Stimulated activated CD8-positive, alpha-beta memory T cell treated with anti-CD3 and anti-CD28 coated beads, Interleukin-7, amount 100 ng/mL, for 4 hours (primary cell): ENCODE measurements at places on chromosomes 16 and 17.

- no peak for DNase-seq
Measured at GRCh38 chr16:50559342-50559741, 11.1 kb downstream of the NKD1 start.

DNA sequence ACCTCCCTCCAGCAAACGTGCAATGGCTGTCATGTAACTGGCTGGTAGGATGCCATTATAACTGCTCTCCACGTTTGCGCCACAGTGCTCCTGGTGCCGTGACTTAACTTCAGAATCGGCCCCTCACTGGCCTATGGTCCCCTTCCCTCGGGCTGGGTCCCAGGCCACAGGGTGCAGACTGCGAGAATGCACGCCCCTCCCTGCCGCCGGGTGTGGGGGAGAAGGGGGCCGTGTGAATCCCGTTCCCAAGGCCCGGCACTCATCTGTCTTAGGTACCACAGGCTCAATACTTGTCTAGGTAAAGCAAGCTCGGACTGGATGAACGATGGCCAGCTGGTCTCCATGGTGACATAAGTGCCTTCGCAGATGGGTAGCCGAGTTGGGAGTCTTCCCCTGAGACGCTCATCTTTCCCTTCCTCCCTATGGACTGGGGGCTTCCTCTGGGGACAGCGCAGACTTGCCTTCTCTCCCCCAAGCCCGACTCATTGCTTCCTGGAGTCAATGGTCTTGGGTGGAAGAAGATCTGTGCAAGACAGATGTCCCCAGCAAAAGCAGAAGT is 37.8 kb downstream of the TIMM22 start:
- DNase-seq = no peak

DNA sequence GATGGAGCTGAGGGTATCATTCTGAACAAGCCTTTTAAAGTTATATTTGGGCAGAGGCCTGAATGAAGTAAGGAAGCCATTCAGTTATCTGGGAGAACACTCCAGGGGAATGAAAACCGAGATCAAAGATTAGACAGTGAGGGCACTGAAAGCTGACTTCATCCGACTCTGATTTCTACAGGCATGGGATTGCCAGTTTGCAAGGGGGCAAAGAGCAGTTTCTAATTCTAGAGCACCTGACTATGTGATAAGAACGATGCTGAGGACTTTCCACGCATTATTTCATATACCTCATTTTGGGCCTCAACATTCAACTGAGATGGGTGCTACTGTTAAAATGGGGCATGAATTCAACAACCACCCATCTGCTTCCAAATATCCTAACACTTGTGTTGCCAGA is 135.7 kb downstream of the CDK5R1 start:
- DNase-seq = no peak

GRCh38 chr17:31394544-31394943 is 3.1 kb downstream of the RAB11FIP4 start:
- no peak for DNase-seq

GRCh38 chr17:72765368-72766153 is 326.9 kb downstream of the SLC39A11 start:
- no peak for DNase-seq

DNA sequence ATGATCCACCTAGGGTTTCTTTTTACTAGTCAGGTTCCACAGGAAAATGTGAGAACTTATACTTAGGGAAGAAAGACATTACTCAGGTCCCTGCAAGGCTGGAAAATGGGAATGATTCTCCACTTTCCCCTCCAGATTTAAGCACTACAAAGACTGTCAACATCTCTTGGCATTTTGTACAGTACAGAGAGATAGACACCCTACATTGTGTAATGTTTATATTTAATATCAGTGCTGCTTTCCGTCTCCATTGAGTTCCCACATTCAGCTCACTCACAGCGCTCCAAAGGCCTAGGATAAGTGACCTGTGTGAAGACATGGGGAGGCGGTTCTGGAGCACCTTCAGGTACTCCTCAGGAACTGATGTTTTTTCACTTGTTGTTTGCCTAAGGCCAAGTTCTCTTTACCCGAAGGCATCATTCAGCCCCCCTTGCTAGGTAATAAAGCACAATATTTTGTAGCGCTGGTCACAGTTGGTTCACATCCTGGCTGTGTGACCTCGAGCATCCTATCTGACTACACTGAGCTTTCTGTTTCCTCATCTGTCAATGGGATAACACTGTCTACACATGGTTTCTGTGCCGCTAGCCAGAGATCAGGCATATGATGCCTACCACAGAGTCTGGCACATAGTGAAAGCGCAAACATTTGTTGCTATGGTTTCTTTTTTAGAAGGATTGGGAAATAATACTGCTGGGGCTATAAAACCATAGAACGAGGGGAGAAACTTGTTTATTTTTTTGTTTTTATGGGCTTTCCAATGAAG is 226.6 kb downstream of the ZFHX3 start:
- DNase-seq = no peak

- no peak for DNase-seq
Measured at GRCh38 chr17:70563281-70563820, 394.0 kb downstream of the KCNJ2 start.

- no peak for DNase-seq
Measured at GRCh38 chr17:65277576-65277975, 140.4 kb downstream of the RGS9 start.

DNA sequence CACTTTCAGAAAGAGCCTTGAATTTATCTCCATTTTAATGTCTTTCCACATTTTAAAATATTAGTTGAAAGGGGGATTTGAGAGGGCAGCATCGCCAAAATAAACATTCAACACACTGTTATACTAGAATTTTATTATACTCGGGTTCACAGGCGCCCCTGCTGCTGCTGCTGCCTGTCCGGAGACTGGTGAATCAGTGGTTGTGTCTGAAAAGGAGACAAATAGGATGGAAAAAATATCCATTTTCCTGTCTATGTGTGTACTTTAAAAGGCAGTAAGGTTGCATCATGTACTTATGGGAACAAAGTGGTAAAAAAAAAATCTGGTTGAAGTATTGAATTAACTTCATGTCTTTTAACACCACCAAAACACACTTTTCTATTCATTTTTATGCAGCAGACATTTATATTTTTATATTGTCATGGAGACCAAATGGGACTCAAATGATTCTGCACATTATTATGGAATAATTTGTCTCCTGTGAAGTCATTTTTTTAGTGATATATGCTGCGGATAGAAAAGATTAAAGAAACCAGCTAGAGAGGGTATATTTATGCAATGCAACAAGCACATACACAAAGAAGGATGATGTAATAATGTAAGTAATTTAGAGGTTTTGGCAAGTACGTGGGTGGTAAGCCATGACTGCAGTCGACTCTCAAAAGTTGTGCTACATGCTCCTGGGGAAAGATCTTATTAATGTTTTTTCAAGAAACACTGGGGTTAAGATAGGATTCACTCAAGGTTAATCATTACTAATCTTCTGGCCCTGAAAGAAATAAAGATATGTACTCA is 759.0 kb upstream of the SOX9 start:
- DNase-seq = no peak

GRCh38 chr16:86126891-86127290 is 227.9 kb downstream of the IRF8 start:
- no peak for DNase-seq

- no peak for DNase-seq
Measured at GRCh38 chr17:38894276-38894675, 24.4 kb downstream of the LASP1 start.

DNA sequence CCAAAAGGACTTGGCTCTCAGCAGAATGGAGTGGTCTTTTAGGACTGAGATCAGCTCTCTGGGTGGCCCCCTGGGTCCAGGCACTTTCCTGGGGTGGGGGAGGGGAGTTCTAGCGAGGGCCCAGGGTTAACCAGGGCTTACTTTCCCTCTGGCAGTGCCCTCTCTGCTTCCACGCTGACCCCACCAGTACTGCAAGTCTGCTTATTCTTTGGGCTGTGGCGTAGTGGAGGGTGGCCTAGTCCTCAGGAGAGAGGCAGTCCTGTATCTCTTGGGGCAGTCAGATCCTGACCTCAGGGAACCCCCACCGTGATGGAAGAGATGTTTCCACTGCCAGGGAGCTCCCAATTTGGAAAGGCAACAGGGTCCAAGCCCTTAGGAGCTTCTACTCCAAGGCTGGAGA is 79.4 kb downstream of the CCDC182 start:
- no peak for DNase-seq

DNA sequence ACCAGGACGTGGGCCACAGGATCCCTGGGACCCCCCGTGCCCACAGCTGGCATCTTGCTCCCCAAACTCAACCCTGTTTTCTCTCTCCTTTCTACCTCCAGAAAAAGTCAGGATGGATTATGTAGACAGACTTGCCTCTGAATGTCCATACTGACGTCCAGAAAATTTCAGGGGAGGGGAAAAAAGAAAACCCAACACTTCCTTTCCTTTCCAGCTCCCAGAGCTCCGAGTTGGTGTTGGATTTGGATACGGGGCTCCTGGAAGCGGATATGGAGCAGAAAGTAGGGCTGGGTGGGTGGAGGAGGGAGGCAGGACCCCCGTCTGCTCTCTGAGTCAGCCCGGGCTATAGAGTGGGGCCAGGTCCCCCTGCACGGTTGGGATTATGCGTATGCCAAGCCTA is 70.2 kb downstream of the MRM3 start:
- no peak for DNase-seq

- DNase-seq = no peak
Measured at GRCh38 chr17:78228176-78228575, 3.3 kb upstream of the TMEM235 start.
